ENCODE measurements at places on chromosomes 5 and 9. TPM values are rescaled to one million over a fixed set of nuclear protein-coding genes. Genes with fewer than 3 reads are reported as not detected.

Gene GLRA1
- not detected for total RNA-seq

Gene GAS1
- total RNA-seq = 0.15 TPM

Gene PDE8B
- not detected for total RNA-seq

Gene SLC36A2
- not detected for total RNA-seq

Gene FRMPD1
- total RNA-seq = 0.12 TPM

Gene NME5
- 2.1 TPM for total RNA-seq

Gene GPR21
- total RNA-seq = 2.6 TPM

Gene TNC
- 34.2 TPM for total RNA-seq

Gene PAEP
- total RNA-seq = not detected

Data from smooth muscle cell of the coronary artery (primary cell).